Activated naive CD4-positive, alpha-beta T cell treated with anti-CD3 and anti-CD28 coated beads, Interleukin-2, amount 10 ng/mL, durations not matched to agents 7 days and 5 days (primary cell): ENCODE measurements at places on chromosomes 6 and 20.

- H3K36me3 ChIP-seq = no peaks in the 10 kb centered on the region
- DNase-seq = no peak
- H3K27me3 ChIP-seq = no peaks in the 10 kb centered on the region
- H3K4me1 ChIP-seq = no peaks in the 10 kb centered on the region
- H3K4me3 ChIP-seq = no peak overlapping the region
Measured at GRCh38 chr6:6033858-6034257, 27.1 kb upstream of the NRN1 start.

DNA sequence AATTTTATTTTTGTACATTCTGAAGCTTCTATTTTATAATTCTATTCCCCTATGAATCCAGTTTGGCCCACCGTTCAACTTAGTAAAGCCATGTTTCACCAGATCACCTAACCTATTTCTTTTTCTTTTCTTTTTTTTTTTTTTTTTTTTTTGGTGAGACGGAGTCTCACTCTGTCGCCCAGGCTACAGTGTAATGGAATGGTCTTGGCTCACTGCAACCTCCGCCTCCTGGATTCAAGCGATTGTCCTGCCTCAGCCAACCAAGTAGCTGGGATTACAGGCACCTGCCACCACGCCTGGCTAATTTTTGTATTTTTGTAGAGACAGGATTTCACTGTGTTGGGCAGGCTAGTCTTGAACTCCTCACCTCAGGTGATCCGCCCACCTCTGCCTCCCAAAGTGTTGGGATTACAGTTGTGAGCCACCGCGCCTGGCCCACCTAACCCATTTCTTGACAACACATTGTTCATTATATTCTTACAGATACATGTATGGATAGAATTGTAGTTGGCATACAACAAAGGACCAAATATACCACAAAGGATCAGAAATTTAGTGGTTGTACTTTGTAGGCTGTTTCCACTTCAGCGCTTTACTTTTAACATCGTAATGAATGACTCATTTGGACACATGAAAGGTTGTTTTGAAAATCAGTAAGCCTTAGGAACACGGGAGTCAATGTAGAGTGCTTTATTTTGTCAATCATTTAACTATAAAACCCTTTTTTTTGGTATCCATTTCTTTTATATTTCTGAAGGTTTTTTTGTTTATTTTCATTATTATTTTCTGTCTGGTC lies 63.2 kb downstream of the GJA1 start:
- H3K36me3 ChIP-seq = no peaks in the 10 kb centered on the region
- no peaks in the 10 kb centered on the region for H3K4me1 ChIP-seq
- H3K27me3 ChIP-seq = no peaks in the 10 kb centered on the region

GRCh38 chr20:58140787-58141425 lies 87.5 kb downstream of the ANKRD60 start:
- DNase-seq = no peak
- H3K27me3 ChIP-seq = peaks cover 24% of the 10 kb centered on the region
- H3K27ac ChIP-seq = no peak overlapping the region
- H3K4me1 ChIP-seq = no peaks in the 10 kb centered on the region

GRCh38 chr6:144144996-144145395 lies 5.3 kb upstream of the STX11 start:
- peaks cover 6% of the 10 kb centered on the region for H3K27me3 ChIP-seq
- peaks cover 7% of the 10 kb centered on the region for H3K4me1 ChIP-seq
- no peak for DNase-seq
- no peak overlapping the region for H3K4me3 ChIP-seq

DNA sequence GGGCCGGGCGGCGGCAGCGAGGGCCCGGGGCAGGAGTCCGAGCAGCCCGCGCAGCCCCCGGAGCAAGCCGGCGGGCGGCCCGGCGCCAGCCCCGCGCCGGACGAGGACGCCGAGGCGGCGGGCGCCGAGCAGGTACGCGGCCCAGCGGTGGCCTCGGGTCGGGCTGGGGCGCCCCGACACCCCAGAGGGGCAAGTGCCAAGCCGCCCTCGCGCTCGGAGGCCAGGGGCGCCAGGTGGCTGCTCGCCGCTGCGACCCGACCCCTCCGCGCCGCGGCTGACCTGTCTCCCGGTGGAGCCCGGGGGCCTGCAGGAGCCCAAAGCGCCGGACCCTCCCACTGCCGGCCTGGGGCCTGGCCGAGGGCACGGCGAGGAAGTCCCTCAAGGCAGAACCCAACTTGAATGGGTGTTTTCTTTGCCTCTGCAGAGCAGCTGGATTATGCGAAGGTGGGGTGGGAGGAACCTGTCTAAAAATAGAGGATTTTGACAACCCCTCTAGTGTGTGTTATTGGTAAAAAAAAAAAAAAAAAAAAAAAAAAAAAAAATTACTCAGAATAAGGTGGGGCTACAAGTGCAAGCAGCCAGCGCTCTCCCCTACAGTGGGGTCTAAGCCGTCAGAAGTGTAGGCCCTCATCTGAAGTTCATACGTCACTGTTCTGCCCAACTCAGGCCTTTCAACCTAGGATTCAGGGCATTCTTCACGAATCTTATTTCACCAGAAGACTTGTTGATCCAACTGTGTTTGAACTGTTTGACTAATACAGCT lies 609 bp downstream of the OGFRL1 start:
- peak; percentile 46 for DNase-seq
- peaks cover 4% of the 10 kb centered on the region for H3K27me3 ChIP-seq
- peaks cover 38% of the 10 kb centered on the region for H3K4me1 ChIP-seq
- peak overlapping the region; percentile 77 for H3K4me3 ChIP-seq
- peaks cover 17% of the 10 kb centered on the region for H3K36me3 ChIP-seq
- H3K27ac ChIP-seq = peak overlapping the region; percentile 77

DNA sequence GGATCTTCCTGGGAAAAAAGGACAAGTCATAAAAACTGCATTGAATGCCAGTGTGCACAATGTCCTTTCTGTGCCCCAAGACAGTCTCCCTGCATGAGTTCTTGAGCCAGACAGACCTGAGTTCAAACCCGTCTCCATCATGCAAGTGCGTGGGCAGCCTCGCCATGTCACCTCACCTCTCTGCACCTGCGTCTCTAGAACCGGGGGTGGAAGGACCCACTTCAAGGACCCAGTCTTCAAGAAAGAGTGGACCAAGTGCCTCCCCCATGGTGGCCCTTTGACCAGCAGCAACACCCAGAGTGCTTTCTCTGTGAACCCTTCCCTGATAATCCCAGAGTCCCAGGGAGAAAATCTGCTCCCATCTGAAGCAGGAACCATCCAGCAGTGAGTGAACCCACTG lies 23.5 kb upstream of the ANGPT4 start:
- H3K4me3 ChIP-seq = no peak overlapping the region
- H3K27me3 ChIP-seq = peaks cover 28% of the 10 kb centered on the region
- no peaks in the 10 kb centered on the region for H3K36me3 ChIP-seq
- H3K27ac ChIP-seq = no peak overlapping the region
- H3K4me1 ChIP-seq = no peaks in the 10 kb centered on the region

- H3K27ac ChIP-seq = no peak overlapping the region
- H3K36me3 ChIP-seq = no peaks in the 10 kb centered on the region
- no peak for DNase-seq
- no peaks in the 10 kb centered on the region for H3K4me1 ChIP-seq
- no peak overlapping the region for H3K4me3 ChIP-seq
Measured at GRCh38 chr6:135962731-135963130, 111.2 kb downstream of the PDE7B start.
